ENCODE measurements at places on chromosomes 12 and 14.

DNA sequence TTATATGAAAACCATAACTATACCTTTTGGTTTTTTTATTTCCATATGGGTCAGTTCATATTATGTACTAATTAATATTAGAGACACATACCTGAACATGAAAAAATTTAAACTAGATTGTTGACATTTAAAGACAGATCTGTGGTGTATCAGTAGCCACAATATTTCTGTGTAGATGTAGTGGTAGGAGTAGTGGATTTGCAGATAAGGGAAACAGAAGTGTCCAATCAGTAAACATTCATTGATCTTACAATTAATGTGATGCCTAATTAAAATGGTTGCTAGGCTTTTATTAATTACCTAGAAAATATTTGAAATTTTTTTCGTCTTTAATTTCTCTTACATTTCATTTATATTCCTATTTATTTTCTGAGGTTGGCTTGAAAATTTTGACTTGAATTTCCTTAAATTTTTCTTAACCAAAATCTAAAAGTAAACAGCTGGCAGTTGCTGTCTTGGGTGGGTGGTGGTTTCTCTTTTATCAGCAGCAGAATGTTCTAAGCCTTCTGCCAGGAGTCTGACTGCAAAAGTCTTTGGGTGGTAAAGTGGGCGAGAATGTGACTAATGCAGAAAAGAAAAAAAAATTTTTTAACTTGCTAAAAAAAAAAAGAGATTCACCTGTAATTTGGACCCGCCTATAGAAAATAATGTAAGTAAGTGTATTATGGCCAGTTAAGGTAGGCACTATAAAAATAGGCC lies 2.4 kb downstream of the FGFR1OP2 start:
- no peak for DNase-seq

DNA sequence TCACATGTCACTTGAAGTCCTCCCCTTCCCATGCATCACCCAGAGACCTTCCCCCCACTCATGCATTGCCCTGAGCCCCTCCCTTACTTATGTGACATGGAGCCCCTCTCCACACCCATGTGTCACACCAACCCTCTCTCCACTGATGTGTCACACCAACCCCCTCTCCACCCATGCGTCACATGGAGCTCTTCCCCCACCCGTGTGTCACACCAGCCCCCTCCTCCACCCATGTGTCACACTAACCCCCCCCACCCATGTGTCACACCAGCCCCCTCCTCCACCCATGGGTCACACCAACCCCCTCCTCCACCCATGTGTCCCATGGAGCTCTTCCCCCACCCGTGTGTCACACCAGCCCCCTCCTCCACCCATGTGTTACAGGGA lies 30.4 kb downstream of the RTL1 start:
- no peak for DNase-seq

GRCh38 chr12:75577812-75578211 lies 66.4 kb upstream of the KRR1 start:
- no peak for DNase-seq

DNA sequence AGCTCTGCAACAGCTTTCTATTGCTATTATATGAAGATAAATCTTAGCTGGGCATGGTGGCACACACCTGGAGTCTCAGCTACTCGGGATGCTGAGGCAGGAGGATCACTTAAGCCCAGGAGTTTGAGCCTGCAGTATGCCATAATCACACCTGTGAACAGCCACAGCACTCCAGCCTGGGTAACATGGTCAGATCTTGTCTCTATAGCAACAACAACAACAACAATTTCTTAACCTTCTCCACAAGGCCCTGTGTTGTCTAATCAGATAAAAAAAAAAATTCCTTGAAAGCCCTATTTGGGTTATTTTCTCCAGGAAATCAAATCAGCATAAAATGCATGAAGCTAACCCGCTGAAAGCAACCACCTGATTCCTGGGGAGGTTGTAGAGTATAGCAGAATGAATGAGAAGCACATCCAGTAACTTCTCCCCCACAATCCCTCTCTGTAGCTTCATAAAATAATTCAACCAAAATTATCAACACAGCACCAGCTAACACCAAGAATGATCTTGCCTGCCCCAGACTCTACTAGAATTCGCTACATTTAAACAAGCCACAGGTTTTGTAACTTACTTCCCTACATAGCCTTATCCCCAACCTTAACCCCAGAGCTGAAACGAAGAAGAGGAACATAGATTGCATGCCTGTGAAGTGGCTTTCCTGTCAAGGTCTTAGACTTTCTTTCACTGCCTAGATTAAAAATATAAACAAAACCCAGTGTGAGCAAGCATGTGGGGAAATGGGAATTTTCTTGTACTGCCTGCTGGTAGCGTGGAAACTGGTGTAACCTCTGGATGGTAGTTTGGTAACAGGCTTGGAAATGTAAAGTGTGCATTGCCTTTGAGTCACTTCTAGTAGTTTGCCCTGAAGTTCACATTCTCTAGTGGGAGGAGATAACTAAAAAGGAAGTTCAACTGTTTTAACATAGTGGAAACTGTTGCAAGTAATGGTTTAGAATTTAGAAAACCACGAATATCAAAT lies 6.0 kb upstream of the STK38L start:
- no peak for DNase-seq

DNA sequence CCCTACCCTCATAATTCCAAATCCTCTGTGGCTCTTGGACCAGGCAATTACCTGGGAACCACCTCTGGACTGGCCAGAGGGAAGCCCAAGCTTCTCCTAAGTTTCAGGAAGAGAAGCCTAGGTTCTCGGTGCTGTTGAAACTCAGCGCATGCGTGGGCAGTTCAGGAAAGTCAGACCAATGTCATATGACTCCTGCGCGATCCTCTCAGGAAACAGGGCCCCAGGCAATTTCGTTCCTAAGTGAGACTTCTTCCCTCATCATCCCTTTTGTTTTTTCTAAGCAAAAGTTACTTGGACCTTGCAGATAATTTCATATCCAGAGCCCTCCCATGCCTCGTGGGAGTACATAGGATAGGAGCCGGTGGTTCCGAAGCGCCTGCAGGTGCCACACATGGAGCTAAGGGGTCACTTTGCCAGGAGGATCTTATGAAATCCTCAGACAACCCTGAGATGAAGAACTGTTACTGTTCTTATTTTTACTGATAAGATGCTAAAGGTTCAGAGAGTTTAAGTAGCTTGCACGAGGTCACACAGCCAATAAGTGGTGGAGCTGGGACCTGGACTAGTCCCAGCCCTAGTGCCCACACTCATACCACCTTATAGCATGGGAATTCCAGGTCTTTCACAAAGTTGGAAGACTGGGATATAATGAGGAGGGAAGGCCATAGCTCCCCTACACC lies 168.2 kb downstream of the ZFP36L1 start:
- no peak for DNase-seq

All from effector memory CD4-positive, alpha-beta T cell (primary cell).